Metanephros (tissue), 2 donors: ENCODE measurements at places on chromosomes 7 and 10. TPM values are rescaled to one million over a fixed set of nuclear protein-coding genes. Genes with fewer than 3 reads are reported as not detected.

RELN gene
- 9.8 TPM for total RNA-seq

LRRC4 gene
- total RNA-seq: 3.4 TPM

TNKS2 gene
- 58.8 TPM for total RNA-seq

CYP26C1 gene
- total RNA-seq: not detected

CTAGE8 gene
- total RNA-seq: 1.8 TPM

AZGP1 gene
- 18.7 TPM for total RNA-seq
